ENCODE measurements at places on chromosomes 11 and 22.

DNA sequence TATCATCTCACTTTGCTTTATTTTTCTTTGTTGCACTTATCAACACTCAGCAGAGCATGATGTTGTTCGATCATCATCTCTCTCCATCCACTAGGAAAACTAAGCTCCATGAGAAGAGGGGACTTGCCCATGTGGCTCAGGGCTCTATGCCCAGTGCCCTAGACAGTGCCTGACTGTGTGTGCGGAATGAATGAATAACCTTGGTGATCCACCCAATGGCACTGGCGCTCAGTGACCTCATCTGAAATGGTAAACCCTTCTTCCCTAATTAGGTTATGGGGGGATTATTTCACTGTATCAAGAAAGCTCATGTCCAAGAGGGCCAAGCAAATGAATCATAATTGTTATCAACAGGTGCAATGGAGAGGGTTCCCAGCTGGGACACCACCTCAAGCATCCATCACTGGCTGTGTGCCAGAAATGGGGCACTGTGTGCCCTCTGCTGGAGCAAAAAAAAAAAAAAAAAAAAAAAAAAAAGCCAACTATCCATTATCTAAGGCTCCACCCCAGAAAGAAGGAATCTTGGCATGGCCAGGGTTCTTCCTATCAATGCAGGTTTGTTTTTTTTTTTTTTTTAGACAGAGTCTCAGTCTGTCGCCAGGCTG is 172.6 kb downstream of the LARGE1 start:
- no peak for DNase-seq

GRCh38 chr11:72229925-72230763 is 5.6 kb downstream of the INPPL1 start:
- no peak for DNase-seq

- DNase-seq, result peak; percentile 20
Observed at GRCh38 chr11:5203366-5203765, 2.9 kb upstream of the OR51V1 start.

GRCh38 chr22:39236321-39237317 is 8.2 kb downstream of the PDGFB start:
- DNase-seq, result no peak

GRCh38 chr11:119539583-119539982 is 116.6 kb upstream of the THY1 start:
- DNase-seq, result no peak

GRCh38 chr11:106503901-106504300 is 426.4 kb downstream of the AASDHPPT start:
- DNase-seq, result no peak

- peak; percentile 91 for DNase-seq
Observed at GRCh38 chr11:86688398-86689179, 16.2 kb upstream of the ME3 start.

DNA sequence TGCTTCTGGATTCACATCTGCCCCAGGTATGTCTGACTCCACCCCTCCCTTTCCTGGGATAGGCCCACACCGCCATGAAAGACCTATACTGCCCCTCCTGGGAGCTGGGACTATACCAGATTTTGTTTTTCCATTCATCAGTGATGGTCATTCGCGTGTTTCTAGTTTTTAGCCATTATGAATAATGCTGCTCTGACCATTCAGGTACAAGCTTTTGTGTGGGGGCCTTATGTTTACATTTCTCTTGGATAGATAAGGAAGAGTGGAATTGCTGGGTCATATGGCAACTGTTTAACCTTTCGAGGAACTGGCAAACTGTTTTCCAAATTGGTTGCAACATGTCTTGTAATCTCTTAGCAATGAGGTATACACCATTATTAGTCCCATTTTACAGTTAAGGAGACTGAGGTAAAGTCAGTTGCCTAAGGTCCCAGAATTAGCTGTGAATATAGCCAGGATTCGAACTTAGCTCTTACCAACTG is 1.2 kb upstream of the TBC1D10A start:
- peak; percentile 25 for DNase-seq

GRCh38 chr11:108497317-108498045 is 703 bp downstream of the POGLUT3 start:
- peak; percentile 99 for DNase-seq

DNA sequence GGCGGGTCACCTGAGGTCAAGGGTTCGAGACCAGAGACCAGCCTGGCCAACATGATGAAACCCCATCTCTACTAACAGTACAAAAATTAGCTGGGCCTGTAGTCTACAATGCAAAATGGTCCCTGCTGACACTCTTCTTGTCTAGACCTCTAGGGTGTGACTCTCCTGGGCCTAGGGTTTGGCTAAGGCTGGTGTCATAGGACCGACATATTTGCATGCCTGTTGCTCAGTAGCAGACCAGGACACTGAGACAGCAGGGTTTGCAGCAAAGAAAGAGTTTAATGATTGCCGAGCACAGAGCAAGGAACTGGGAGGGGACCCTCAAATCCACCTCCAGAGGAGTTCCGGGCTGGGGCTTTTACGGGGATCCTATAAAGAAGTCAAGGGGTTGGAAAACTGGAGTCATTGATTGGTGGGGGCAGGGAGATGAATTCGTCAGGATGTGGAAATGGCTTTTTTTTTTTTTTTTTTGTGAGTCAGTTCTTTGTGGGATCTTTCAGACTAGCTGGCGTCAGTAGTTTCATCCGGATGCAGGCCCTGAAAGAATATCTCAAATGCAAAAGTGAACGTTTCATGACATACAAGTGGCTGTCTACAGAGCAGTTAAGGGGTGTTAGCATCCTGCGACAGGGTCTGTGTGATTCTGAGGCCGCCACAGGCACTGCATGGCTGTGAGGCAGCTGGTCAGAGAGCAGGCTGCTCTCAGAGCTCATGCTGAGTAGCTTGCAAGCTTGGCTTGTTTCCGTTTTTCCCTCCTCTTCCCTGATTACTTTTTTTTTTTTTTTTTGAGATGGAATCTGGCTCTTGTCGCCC is 27.2 kb upstream of the A4GALT start:
- peak; percentile 93 for DNase-seq

- peak; percentile 26 for DNase-seq
Observed at GRCh38 chr11:76838678-76839068, 22.0 kb upstream of the ACER3 start.

GRCh38 chr11:21931436-21932101 is 261.3 kb upstream of the ANO5 start:
- no peak for DNase-seq

GRCh38 chr11:95092549-95093324 is 3.1 kb downstream of the ENDOD1 start:
- DNase-seq, result peak; percentile 78

DNA sequence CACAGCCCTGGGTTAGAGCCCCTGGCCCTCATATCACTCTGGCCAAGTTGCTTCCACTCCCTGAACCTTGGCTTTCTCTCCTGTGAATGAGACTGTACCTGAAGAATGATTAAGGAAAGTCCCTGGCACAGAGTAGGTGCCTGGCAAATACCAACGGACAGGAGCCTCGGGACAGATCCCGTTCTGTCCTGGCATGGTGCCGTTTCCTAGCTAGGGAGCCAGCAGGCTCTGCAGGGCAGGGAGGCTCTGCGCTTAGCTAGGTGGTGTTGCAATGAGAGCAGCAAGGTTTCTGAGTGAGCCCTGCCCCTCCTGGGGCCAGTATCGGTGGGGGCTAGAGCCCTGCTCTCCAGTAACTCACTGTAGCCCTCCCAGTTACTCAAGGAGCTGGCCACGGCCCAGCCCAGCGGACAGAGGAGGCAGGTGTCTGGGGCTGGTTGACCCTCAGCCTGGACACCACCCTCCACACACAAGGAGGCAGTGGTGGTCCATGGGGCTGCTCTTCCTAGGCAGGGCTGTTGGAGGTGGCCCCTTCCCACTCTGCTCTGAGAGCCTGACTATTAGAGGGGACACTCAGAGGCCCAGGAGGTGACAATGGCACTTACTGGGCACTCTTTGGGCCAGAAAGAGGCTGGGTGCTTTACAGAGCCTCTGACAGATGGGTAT is 74.4 kb downstream of the NFAM1 start:
- no peak for DNase-seq

DNA sequence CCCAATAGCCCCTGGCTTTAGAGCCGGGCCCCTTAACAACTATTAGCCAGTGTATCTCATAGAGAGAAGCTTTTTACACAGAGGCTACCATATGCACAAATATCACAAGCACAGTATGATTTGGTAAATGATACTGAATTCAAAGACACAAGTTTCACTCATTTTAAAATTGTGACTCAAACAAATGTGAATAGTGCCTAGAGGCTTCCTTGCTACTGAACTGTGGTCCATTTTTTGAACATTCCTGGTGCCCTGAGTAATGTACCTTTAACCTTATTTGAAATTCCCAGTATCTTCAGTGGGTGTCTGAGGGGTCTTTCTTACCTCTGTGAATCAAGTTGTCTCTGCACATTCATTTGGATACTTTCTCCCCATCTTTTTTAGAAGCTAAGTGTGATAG is 156.2 kb downstream of the MAML2 start:
- DNase-seq, result peak; percentile 41

GRCh38 chr11:87425943-87426342 is 388.2 kb downstream of the TMEM135 start:
- DNase-seq, result peak; percentile 72

DNA sequence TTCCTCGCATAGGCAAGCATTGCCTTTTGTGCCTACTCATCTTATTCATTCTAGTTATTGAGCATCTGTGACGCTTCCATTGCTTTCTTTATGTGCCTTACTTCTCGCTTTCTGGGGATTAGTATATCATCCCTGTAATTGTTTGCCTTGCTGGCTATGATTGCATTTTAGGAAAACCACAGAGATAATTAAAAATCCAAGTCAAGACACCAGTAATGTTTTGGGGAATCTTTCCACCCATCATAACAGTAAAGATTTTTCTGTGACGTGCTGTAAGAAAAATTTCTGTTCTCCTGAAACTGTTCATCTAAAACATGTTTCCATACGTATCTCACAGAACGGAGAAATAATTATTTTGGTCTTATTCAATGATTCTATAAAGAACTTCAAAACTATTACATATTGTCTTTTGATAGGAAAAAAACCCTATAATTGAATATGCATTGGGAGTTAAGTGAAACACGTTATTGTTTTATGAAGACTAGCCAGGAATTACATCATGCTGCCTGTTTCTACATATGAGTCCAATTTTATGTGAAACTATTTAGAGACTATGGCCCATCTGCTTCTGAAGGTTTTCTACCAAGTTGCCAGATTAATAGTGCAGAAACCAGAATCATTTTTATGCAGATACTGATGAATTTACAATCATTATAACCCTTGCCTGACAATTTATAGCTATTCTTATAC is 133.7 kb upstream of the FIBIN start:
- DNase-seq, result no peak

GRCh38 chr11:129146191-129146590 is 45.9 kb downstream of the ARHGAP32 start:
- DNase-seq, result peak; percentile 6

GRCh38 chr22:18067121-18067520 is 10.7 kb upstream of the PEX26 start:
- DNase-seq, result no peak

- DNase-seq, result no peak
Observed at GRCh38 chr11:16365581-16366228, 9.4 kb upstream of the SOX6 start.

DNA sequence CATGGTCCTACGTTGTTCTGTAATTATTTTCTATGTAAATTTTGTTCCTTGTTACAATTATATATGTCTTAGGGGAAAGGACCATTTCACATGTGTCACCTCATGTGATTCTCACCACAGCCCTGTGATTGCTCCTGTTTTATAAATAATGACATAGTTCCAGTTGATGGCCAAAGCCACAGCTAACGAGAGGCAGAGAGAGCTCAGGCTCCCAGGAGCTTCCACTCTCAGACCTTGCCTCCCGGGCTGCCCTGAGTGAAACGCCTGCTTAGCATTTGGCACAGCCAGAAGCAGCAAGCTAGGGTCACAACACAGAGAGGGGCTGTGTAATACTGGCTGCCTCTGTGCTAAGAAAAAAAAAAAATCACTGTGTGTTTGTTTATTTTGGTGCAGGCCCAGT is 5.9 kb downstream of the TMEM121B start:
- no peak for DNase-seq

DNA sequence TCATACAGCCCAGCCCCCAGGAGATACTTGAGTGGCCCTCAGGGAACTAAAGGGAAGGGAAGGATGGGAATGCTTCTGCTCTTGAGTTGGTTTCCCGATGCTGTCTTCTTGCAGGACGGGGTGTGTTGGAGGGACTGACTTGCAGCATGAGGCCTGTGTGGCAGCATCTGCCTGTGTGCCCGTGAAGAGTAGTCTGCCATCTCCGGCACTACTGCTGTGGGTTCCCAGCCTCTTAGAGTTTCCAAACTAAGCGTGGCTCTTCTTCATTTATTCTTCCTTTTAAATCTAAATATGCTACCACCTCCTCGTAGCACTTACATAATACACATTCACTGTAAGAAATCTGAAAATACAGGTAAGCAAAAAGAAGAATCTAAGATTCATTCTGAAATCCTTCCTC is 12.8 kb downstream of the EXT2 start:
- DNase-seq, result no peak

DNA sequence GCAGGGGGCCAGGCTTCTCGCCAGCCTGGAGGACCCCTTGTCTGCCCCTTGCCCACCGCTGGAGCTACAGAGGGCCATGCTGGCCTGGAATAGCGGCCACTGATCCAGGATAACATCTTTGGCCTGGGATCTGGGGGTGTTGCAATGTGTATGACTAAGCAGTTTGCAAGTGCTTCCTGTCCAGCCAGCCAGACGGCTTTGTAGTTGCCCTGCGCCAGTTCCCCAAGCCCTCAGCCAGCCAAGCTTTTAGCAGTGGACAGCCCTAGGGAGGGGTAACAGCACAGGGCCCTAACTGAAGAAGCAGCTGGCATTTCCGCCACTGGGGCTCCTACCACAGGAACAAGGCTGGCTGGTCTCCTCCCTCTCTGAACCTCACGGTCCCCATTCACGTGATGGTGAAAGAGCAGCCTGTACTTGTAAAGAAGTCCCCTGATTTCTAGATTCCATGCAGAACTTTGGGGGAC is 32.1 kb downstream of the UQCR10 start:
- DNase-seq, result peak; percentile 98

DNA sequence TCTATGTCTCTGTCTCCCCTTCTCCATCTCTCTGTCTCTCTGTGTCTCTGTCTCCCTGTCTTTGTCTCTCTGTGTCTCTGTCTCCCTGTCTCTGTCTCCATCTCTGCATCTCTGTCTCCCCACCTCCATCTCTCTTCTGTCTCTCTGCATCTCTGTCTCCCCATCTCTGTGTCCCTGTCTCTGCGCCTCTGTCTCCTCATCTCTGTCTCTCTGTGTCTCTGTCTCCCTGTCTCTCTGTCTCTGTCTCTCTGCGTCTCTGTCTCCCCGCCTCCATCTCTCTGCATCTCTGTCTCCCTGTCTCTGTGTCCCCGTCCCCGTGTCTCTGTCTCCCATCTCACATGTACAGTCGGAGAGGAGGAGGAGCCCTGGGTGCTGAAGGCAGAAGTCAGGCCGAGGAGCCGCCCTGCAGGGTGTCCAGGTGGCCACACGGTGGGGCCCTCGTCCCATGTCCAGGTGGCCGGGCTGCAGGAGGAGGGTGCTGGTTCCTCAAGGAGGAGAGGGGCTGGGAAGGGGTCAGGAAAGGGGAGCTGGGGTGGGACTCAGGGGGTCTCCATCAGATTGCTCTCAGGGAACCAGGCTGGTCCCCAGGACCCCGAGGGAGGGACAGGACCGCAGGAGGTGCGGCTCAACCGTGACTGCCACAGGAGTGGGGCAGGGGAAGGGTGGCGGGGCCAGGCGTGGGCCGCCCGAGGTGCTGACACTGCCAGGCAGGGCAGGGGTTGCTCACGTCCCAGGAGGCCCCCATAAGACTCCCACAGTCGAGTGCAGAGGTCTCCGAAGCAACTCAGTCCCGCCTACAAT is 25.6 kb upstream of the TH start:
- peak; percentile 85 for DNase-seq

- peak; percentile 13 for DNase-seq
Observed at GRCh38 chr11:82871646-82872045, 28.6 kb downstream of the PRCP start.
